Stimulated activated CD8-positive, alpha-beta memory T cell treated with anti-CD3 and anti-CD28 coated beads, Interleukin-12 subunit alpha, Interleukin-12 subunit beta, amount 100 ng/mL, for 4 hours (primary cell): ENCODE measurements at places on chromosomes 7 and 10.
A peak's percentile ranks its signal among the peaks of the same experiment; 100 is the strongest.

- DNase-seq = no peak
These were observed 147.7 kb downstream of the JAZF1 start for GRCh38 chr7:28032738-28033380.

- no peak for DNase-seq
These were observed 54.2 kb upstream of the CDCA7L start for GRCh38 chr7:21999896-22000295.

- DNase-seq = no peak
These were observed 237.2 kb downstream of the TCF7L2 start for GRCh38 chr10:113187063-113187777.

DNA sequence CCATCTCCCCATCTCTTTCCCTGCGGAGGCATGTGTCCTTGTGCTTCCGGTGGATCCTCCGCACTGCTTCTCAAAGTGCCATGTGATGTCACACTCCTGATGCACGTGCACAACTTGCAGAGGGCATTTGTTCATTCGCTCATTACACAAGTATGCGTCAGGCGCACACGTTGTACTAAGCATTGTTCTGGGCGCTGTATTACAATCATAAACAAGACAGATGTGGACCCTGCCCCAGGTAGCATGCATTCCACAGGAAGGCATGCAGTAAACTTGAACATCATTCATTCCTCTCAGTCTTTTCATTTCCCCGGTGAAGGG is 9.0 kb upstream of the RAMP3 start:
- DNase-seq = no peak

- no peak for DNase-seq
These were observed 407.5 kb upstream of the PRKCQ start for GRCh38 chr10:6987536-6987945.

DNA sequence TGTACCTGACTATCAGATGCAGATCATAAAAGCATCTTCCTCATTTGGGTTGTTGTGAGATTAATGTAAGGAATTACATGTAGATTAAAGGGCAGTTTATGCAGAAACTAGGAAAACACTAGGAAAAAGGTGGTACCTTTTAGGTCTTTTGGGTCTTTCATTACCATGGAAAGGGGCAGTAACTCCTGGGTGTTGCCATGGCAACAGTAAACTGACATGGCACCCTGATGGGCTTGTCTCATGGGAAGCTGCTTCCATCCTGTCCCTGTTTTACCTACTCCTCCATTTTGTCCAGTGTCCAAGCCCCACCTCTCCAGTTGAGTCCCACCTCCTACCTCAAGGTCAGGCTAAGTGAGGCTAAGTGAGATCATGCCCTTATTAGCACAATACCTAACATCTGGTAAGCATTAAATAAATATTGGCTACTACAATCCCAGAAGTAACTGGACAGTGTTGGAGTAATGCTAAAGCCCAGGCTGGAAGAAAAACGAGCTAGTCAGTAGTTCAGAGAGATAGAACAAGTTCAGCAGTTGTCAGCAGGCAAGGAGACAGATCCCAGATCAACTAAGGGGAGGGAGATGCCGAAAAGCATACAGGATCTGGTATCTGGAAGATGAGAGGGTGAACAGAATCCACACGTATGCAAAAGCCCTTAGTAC is 240.0 kb upstream of the AUTS2 start:
- DNase-seq = no peak

- peak; percentile 8 for DNase-seq
These were observed 19.4 kb downstream of the C1GALT1 start for GRCh38 chr7:7201578-7202374.
